Testis (tissue), 5 donors: ENCODE measurements at places on chromosomes 13 and 19. TPM values are rescaled to one million over a fixed set of nuclear protein-coding genes. Genes with fewer than 3 reads are reported as not detected.

CEACAM8 gene
- polyA plus RNA-seq: not detected

CELF5 gene
- polyA plus RNA-seq: 6.6 TPM

LILRB1 gene
- 2.2 TPM for polyA plus RNA-seq

LIPE gene
- 131 TPM for polyA plus RNA-seq

MISP3 gene
- polyA plus RNA-seq: 0.76 TPM

- DNase-seq: no peak
Observed at GRCh38 chr13:50780201-50781015, 63.1 kb downstream of the DLEU7 start.

- no peak for DNase-seq
Observed at GRCh38 chr13:50033725-50034124, 18.5 kb downstream of the KCNRG start.

DNA sequence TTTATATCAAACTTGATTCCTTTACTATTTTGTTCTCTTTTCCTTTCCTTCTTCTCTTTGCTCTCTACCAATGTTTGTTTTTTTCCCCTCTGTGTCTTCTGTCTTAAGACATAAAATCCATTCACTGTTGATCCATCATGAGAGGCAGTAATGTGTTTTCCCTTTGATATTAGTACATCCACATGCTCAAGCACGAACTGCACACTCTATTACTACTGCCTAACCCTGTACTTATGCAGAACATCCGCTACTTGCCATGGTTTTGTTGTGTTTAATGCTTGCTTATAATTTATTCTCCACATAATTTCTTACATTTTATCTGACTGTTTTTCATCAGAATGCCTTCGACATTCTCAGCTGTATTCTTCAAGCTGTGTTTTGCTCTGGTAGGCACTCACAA lies 159.0 kb upstream of the PCDH9 start:
- DNase-seq: no peak

- no peak for DNase-seq
Observed at GRCh38 chr13:70324519-70324918, 216.3 kb upstream of the KLHL1 start.

- no peak for DNase-seq
Observed at GRCh38 chr13:114107686-114108081, 24.7 kb downstream of the RASA3 start.

GRCh38 chr13:99847318-99847750 lies 124.2 kb downstream of the ZIC5 start:
- no peak for DNase-seq

DNA sequence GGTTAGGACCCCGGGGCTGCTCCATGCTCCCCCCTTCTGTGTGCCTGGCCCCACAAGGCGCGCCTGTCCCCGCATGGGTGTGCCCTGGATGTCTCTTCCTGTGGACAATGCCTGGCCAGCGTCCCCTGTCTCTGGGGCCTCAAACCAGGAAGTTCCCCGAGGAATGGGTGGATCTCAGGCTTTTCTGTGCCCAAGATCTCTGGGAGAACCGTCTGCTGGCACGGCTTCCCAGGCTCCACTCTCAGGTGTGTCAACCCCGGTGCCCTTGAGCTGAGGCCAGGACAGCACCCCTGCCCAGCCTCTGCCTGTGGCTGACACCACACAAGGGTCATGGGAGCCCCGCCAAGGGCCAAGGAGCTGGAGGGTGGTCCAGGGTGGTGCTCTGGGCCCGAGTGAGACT lies 15.7 kb downstream of the ZNF444 start:
- DNase-seq: no peak

DNA sequence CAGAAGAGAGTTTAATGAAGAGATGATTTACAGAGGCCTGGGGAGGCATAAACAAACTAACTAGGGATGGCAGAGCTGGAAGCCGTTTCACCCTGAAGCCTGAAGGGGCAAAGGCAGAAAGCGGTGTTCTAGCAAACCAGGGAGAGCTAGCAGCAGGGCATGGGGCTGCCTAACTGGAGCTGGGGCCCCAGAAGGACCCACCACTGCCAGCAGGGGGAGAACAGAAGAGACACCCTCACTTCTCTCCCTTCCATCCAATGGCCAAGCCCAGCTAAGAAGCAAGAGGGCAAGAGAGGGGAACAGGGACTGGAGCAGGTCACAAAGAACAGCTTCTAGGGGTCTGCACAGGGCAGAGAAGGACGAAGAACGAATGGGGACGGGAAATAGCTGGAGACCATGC lies 195.5 kb downstream of the KATNAL1 start:
- DNase-seq: no peak

DNA sequence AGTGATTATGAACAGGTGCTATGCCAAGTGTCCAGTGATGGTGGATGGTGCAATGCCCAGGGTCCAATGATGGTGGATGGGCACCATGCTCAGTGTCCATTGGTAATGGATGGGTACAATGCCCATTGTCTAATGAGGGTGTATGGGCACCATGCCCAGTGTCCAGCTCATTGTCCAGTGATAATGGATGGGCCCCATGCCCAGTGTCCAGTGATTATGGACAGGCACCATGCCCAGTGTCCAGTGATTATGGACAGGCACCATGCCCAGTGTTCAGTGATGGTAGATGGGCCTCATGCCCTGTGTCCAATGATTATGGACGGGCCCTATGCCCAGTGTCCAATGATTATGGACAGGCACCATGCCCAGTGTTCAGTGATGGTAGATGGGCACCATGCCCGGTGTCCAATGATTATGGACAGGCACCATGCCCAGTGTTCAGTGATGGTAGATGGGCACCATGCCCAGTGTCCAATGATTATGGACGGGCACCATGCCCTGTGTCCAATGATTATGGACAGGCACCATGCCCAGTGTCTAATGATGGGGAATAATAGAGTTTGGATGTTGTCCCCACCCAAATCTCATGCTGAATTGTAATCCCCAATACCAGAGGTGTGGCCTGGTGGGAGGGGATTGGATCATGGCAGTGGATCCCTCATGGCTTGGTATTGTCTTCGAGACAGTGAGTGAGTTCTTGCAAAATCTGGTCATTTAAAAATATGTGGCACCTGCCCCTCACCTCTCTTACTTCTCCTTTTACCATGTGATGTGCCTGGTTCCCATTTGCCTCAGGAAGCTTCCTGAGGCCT lies 87.8 kb downstream of the ANKRD10 start:
- peak; percentile 93 for DNase-seq

- no peak for DNase-seq
Observed at GRCh38 chr19:2270157-2270422, 11.9 kb downstream of the PEAK3 start.

- peak; percentile 18 for DNase-seq
Observed at GRCh38 chr13:106736941-106737340, 169.0 kb upstream of the ARGLU1 start.

- DNase-seq: peak; percentile 53
Observed at GRCh38 chr13:46387064-46387851, at the start of gene RUBCNL. RUBCNL (minus strand) TSS chr13:46387252; CDS start chr13:46372475, 14,777 bp downstream.

GRCh38 chr19:2574971-2575630 lies 99.2 kb downstream of the GADD45B start:
- DNase-seq: no peak

DNA sequence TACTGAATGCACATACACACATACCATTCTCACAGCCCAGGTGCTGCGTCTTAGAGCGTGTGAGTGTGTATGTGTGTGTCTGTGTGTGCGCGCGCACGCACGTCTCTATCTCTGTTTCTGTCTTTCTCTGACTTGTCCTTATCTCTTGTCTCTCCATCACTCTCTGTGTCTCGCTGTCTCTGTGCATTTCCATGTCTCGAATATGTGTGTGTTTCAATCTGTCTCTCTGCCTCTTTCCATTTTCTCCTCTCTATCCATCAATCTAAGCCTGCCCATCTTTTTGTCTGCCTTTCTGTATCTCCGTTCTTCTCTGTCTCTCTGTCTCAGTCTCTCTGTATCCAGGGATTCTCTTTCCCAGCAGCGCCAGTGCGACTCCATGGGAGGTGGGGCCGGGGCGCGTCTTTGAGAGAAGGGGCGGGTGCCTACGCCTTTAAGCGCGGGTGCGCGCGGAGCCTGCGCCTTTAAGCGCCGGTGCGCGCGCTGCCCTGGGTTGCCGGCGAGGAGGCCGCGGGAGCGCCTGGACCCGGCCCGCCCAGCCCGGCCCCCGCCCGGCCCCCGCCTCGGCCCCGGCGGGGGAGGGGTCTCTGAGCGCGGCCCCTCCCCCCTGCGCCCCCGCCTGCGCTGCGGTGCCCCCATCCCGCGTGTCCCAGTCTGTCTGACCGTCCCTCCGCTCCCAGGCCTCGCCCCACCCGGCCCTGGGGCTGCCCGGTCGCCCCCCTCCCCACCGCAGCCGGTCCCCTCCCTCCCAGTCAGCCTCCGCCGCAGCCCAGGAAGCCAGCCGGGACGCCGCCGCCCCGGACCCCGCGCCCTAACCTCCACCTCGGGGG lies at the start of gene LRFN3:
Gene LRFN3 (plus strand): TSS at position 464 of the 827 bp plus-strand sequence. CDS start 3,052 bp downstream, outside the sequence.
- DNase-seq: peak; percentile 89

GRCh38 chr13:28314879-28315278 lies 176.5 kb downstream of the PAN3 start:
- DNase-seq: no peak

DNA sequence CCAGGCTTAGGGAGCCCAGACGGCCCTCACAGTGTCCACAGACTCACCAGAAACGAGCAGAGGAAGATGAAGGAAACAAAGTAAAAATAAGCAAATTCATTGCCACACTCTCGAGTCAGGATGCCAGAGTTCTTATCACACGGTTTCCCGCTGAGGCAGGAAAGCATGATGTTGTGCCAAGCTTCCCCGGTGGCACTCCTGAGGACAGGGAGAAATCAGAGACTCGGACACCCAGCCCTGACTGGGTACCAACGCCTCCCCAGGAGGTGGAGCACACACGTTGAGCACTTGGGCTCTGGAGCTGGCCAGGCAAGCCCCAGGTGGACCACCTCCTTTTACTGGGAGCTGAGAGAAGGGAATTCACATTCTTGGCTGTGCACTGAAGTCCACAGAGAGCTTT lies 81.5 kb downstream of the IER2 start:
- DNase-seq: no peak

DNA sequence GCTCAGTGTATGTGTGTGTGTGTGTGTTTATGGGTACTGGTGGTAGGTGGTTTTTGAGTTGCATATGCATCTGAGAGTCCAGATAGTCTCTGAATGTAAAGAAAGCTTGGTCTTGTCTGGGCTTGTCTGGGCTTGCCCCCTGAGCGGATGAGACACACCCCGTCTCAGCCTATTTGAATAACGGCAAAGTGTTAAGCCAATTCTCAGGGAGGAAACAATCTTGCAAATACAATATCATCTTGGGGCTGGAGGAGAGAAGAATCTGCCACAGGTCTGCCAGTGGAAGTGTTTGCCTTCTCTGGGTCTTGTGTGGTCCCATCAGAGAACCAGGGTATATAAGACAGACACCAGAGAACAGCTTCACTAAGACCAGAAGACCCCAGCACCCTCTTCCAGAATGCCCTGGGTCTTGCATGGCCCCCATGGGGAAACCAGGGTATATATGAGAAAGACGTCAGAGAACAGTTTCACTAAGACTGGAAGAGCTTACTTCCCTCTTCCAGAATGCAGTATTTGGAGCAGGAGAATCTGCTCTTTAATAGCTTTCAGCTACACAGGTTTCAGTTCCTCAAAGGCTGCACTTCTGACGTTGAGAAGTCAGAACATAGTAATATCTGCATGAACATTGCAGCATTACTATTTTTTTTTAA lies 13.3 kb downstream of the CD70 start:
- DNase-seq: no peak

DNA sequence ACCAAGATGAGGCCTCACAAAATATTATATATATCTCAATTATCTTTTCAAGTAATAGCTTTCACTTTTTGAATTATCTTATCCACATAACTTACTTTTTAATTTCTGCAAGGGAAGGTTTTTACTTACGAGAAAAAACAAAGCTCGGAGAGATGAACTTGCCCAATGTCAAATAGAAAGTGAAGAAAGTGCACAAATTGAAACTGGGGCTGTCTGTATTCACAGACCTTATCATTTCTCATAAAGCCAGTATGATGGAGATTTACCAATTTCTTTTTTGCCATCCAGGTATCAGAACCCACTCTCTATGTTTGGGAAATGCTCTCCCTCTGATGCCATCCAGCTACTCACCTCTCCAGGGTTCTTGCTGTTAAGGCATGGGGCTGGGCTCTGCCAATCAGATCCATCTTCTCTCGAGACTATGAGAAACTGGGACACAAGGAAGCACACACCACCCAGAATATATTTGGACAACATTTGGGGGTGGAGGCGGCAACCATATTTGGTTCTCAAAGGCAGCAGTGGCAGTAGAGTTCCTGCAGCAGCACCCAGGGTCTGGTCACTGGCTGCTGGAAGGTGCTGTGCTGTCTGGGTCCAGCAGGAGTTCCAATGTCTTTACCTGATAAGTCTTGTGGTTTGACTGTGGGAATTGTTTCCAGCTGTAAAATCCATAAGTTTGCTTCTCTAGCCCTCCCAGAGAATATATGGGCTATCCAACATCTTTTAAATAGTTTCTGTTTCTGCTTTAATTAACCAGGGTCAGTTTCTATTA lies 45.8 kb upstream of the SCEL start:
- no peak for DNase-seq
